ENCODE measurements at places on chromosomes 16 and 17.

GRCh38 chr17:77942112-77942988, 16.2 kb upstream of the TNRC6C start:
- no peak for DNase-seq

- DNase-seq: no peak
These were observed 79.8 kb downstream of the ZDHHC7 start for GRCh38 chr16:84931506-84931905.

GRCh38 chr16:78137179-78137578, 37.7 kb downstream of the WWOX start:
- DNase-seq: no peak

- DNase-seq: no peak
These were observed 98.0 kb downstream of the KPNA2 start for GRCh38 chr17:68133346-68134045.

- DNase-seq: no peak
These were observed 2.9 kb upstream of the TMEM231 start for GRCh38 chr16:75558846-75559401.

DNA sequence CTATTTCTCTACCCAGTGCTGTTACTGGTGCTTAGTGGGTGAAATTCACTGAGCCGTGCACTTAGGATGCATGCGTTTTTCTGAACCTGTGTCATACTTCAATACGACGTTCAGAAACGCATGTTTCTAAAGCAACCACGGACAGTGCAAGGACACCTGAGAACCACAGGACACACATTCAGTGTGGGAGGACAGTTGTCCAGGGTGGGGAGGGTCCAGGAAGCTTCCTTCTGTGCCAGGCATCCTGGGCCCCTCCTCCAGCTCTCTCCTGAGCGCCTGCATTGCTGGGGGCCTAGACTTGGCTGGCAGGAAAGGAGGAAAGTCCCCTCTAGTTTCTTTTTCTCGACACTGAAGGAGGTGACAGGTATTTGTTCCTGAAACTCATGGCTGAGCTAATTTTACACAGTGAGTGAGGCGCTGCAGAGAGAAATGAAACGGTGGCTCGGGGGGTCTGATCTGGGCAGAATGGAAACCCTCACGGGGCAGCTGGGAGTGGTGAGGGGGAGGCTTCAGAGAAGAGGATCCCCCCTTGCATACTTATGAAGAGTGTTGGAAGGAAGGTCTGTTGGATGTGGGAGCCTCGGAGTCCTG, 89.9 kb downstream of the IRF8 start:
- DNase-seq: no peak

- no peak for DNase-seq
These were observed 71.4 kb downstream of the BCAS3 start for GRCh38 chr17:60749050-60749449.

DNA sequence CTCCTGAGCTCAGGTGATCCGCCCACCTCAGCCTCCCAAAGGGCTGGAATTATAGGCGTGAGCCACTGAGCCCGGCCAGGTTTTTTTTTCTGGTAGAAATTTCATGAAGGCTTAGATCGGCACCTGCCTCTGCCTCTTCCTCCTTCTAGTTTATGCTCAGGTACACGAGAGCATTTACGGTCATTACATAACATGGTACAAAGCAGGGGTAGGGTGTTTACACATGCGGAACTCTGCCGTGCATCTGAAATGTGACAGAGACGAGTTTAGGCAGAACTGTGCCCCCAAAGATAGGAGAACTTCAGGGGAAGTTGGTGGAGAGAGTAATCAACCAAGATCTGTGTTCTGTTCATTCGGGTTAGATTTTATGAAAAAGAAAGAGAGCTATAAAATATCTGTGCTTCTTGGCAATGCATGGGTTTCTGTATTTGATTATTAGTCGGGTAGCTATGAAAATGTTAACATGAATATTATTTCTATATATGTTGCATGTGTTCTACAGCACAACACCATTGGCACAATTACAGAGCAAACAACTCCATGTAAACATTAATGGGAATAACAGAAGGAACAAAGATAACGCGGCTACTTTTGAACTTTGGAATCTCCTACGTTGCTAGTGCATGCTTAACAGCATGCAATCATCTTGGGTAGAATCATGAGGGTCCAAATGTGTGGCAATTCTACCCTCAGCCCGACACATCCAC, 23.5 kb upstream of the MAP2K6 start:
- no peak for DNase-seq

DNA sequence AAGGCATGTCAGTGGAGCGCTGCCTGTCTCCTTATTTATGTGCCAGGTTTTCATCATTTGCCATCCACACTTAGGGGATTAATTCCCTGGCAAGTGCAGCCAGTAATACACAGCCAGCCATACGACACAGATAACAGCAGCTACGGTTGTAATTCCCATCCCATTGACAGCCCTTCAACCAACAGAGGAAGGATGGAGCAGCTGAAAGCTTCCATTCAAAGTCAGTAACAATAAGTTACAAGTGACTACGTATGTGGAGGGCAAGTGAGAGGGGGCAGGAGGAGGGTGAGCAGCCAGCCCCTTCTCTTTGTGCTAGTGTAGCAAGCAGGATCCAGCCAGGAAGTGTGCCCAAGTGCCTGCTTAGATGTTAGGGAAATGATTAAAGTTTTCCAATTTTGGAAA, 53.8 kb upstream of the LYRM9 start:
- DNase-seq: no peak

DNA sequence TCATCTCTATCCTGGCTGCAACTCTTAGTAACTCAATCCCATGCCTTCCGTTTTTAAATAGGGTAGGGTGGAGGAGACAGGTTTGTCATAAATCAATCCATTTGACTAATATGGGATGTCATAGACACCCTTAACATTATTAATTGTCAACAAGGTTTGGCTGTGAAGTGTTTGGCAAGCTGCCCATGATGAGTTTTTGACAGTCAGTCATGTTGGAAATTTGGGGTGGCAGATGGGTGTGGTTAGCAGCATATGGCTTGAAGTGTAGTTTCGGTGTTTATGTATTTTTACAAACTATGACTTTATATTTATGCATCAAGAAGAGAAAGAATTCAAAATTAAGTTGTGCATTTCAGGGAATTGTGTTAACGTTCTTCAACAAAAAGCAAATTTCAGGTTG, 221.8 kb upstream of the CDH5 start:
- DNase-seq: no peak
